ENCODE measurements at places on chromosomes 7 and 10.
A peak's percentile ranks its signal among the peaks of the same experiment; 100 is the strongest.

DNA sequence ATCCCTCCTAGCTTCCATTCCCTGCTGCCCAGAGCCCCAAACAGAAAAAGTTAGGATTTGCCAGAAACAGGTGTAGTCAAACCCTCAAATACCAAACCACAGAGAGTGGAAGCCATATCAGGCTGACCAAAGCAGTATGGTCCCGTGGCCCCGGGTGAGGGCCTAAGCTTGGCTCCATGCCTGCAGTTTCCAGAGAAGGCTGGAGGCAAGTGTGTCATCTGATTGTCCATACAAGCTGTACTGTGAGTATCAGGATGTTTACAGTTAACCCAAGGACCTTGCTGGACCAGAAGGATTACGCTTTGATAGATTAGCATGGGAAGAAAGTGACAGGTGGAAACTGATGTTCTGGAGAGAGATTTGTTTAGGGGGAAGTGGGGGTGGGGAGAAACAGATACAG lies 96.3 kb downstream of the PRKAG2 start:
- H3K27me3 ChIP-seq = no peaks in the 10 kb centered on the region
- no peak overlapping the region for H3K4me3 ChIP-seq
- peaks cover 68% of the 10 kb centered on the region for H3K36me3 ChIP-seq
- no peaks in the 10 kb centered on the region for H3K4me1 ChIP-seq
- DNase-seq = no peak

DNA sequence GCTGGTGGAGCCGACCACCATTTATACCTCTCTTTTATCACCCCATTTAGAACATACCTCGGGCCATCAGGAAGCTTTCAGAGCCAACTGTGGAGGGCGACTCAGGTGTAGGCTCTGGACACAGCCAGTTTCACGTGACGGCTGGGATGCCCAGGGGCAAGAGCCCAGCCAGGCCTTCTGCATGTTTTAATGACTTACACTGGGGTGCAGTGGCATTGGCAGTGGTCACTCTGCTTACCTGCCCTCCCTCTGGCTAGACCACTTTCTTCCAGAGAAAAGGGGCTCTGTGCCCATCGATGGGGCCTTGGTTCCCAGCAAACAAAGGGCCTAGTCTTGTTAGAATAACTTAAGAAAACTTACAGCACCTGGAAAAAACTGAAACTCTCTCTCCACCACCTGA lies 50.0 kb downstream of the PNLIPRP2 start:
- no peak for DNase-seq
- H3K27ac ChIP-seq = no peak overlapping the region
- peaks cover 6% of the 10 kb centered on the region for H3K4me1 ChIP-seq
- peaks cover 8% of the 10 kb centered on the region for H3K36me3 ChIP-seq
- no peaks in the 10 kb centered on the region for H3K27me3 ChIP-seq

DNA sequence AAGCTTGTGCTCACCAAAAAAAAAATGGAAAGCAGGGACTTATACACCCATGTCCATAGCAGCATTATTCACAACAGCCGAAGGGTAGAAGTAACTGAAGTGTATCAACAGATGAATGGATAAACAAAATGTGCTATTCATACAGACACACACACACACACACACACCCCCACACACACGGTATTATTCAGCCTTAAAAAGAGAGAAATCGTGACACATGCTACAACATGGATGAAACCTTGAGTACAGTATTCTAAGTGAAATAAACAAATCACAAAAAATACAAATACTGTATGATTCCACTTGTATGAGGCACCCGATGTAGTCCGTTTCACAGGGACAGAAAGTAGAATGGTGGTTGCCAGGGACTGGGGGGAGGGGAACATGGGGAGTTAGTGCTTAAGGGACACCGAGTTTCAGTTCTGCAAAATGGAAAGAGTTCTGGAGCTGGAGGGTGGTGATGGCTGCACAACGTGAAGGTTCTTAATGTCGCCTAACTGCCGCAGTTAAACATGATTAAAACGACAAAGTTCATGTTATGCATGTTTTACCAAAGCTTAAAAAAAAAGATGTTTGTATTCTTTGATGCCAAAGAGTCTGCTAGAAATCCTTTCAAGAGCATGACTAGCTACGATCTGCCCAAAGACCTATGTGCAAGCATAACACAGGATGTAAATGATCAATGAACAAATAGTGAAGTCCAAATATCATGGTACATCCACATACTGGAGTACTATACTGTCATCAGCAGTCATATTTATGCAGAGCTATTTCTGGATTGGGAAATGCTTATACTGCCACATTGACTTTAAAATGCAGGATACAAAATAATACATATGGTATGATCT lies 7.2 kb downstream of the TNS3 start:
- H3K4me1 ChIP-seq = peaks cover 100% of the 10 kb centered on the region
- peak overlapping the region; percentile 72 for H3K27ac ChIP-seq
- peaks cover 69% of the 10 kb centered on the region for H3K27me3 ChIP-seq

DNA sequence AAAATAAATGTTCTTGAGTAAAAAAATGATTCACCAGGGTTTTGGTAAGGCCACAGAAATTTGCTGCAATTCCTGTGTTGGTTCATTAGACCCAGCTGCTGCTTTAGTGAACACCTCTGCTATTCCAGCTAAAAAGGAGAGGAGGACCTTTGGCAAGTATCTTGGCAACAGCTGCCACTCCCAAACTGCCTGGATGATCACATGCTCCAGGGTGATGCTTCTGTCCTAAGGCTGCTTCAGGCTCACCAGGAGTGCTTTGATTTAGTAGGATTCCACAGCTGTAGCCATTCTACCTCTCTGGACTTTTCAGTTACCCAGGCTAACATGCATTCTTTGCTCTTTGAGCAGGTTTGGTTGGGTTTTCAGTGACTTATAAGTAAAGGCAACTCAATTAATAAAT lies 82.6 kb upstream of the NPVF start:
- H3K4me1 ChIP-seq = no peaks in the 10 kb centered on the region
- no peak overlapping the region for H3K27ac ChIP-seq
- no peak overlapping the region for H3K4me3 ChIP-seq

DNA sequence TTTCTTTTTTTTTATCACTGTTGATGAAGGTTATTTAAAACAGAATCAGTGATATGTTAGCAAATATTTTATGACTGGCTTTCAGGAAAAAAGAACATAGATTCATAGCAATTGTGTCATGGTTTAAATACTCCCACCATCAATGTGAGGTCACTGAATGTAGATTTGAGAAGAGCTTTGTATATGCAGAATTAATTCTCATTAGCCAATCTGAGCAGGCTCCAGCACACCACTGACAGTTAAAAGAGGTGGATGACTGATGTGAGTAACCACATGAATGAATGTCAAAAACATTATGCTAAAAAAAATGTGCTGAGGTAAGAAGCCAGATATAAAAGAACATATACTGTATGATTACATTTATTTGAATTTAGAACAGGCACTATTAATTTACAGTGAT lies 174.8 kb upstream of the KAT6B start:
- H3K27ac ChIP-seq = no peak overlapping the region
- H3K4me3 ChIP-seq = no peak overlapping the region
- peaks cover 16% of the 10 kb centered on the region for H3K36me3 ChIP-seq
- no peaks in the 10 kb centered on the region for H3K27me3 ChIP-seq
- H3K4me1 ChIP-seq = no peaks in the 10 kb centered on the region

DNA sequence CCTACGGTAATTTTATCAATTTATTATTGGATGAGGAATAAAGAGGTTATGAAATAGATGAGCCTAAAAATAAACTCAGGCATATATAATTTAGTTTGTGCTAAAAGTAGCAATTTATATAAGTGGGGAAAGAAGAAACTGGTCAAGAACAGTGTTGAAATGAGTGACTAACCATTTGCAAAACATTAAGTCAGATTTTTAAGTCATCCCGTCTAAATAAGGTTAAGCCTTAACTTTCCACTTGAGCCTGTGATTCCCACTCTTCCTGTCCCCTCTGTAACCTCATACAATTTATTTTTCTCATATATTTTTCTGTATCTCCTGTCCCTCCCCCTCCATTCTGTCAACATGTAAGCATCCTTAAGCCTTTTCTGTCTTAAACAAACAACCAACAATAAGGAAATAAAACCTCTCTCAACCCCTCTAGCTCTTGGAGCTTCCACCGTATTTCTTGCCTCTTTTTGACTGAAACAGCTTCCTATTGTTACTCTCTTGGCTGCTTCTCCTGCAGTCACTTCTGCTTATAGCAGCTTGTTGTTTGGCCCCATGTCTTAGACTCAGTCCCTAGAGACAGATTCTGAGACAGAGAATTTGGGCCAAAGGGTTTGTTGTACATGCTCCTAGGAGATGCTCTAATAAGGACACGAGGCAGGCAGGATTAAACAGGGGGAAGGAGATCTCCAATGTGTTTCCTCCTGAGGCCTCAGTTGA lies 109.7 kb downstream of the GNAI1 start:
- H3K36me3 ChIP-seq = no peaks in the 10 kb centered on the region
- H3K4me1 ChIP-seq = no peaks in the 10 kb centered on the region
- no peaks in the 10 kb centered on the region for H3K27me3 ChIP-seq
- H3K27ac ChIP-seq = no peak overlapping the region
- no peak for DNase-seq

DNA sequence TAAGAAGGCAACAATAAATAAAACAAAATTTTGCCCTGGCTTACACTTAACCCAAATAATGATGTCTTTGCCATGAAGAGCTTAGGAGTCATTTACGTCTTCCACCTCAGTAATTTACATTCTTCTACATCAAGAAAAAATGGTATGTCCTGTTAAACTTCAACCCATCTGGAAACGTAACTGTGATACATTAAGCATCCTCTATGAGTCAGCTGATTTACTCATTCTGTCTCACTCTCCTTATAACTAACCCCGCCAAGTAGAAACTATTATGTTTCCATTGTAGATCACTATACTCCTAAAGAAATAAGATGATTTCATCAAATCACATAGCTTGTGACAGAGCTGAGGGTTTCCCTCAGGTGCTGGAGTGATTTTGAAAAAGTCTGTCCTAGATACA lies 330.7 kb downstream of the CDC14C start:
- H3K27me3 ChIP-seq = no peaks in the 10 kb centered on the region
- no peaks in the 10 kb centered on the region for H3K36me3 ChIP-seq
- no peak overlapping the region for H3K4me3 ChIP-seq
- no peak overlapping the region for H3K27ac ChIP-seq
- H3K4me1 ChIP-seq = no peaks in the 10 kb centered on the region

- no peaks in the 10 kb centered on the region for H3K4me1 ChIP-seq
- DNase-seq = no peak
- no peak overlapping the region for H3K27ac ChIP-seq
Measured at GRCh38 chr10:25813511-25813910, 120.5 kb upstream of the MYO3A start.

- no peaks in the 10 kb centered on the region for H3K4me1 ChIP-seq
- H3K4me3 ChIP-seq = no peak overlapping the region
- no peaks in the 10 kb centered on the region for H3K27me3 ChIP-seq
- no peak overlapping the region for H3K27ac ChIP-seq
Measured at GRCh38 chr7:35571611-35572240, 123.2 kb downstream of the HERPUD2 start.

GRCh38 chr10:79244068-79244442 lies 103.2 kb upstream of the PPIF start:
- H3K27me3 ChIP-seq = no peaks in the 10 kb centered on the region
- no peaks in the 10 kb centered on the region for H3K36me3 ChIP-seq
- H3K4me1 ChIP-seq = peaks cover 84% of the 10 kb centered on the region

- H3K4me3 ChIP-seq = no peak overlapping the region
- no peaks in the 10 kb centered on the region for H3K36me3 ChIP-seq
- no peak overlapping the region for H3K27ac ChIP-seq
- no peaks in the 10 kb centered on the region for H3K4me1 ChIP-seq
Measured at GRCh38 chr7:46512891-46513413, 591.9 kb upstream of the IGFBP3 start.

GRCh38 chr10:35635576-35635975 lies 6.5 kb downstream of the FZD8 start:
- no peak overlapping the region for H3K27ac ChIP-seq
- no peak overlapping the region for H3K4me3 ChIP-seq
- no peak for DNase-seq
- no peaks in the 10 kb centered on the region for H3K36me3 ChIP-seq
- peaks cover 5% of the 10 kb centered on the region for H3K4me1 ChIP-seq
- no peaks in the 10 kb centered on the region for H3K27me3 ChIP-seq

DNA sequence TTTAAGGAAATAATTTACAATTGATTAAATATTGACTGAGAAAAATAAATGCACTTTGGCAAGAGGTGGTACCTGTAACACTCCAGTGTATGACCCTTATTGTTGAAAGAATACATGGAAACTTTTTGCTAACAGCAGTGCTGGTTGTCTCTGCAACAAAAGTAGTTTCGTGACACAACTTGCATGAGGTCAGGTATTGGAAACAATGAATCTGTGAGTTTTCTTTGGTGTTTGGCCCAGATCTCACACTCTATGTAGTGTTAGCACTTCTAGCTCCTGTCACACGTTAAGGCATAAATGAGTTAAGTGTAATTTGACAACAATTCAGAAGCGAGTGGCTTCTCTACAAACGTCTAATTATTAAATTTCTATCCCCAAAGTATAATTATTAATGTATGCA lies 137.7 kb upstream of the MDFIC start:
- no peak overlapping the region for H3K27ac ChIP-seq
- no peaks in the 10 kb centered on the region for H3K27me3 ChIP-seq
- H3K4me1 ChIP-seq = no peaks in the 10 kb centered on the region
- no peak for DNase-seq

DNA sequence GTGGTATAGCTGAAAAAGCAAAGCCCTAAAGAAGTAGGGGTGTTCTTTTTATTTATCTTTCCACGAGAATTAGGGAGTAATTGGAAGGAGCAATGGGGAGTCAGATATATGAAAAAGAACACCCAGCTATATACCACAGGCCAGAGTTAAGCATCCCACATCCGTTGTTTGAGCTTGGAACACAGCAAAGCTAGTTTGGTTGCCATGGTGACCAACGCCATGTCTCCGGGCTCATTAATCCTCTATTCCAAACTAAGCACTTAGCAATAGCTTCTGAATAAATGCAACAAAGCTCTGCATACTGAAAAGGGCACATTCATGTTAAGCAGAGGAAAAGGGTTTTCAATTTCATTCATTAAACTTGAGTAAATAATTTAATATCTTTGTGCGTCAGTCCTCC lies 23.5 kb downstream of the ASB4 start:
- no peak for DNase-seq
- no peaks in the 10 kb centered on the region for H3K4me1 ChIP-seq
- H3K4me3 ChIP-seq = no peak overlapping the region
- H3K27ac ChIP-seq = no peak overlapping the region
- no peaks in the 10 kb centered on the region for H3K36me3 ChIP-seq

DNA sequence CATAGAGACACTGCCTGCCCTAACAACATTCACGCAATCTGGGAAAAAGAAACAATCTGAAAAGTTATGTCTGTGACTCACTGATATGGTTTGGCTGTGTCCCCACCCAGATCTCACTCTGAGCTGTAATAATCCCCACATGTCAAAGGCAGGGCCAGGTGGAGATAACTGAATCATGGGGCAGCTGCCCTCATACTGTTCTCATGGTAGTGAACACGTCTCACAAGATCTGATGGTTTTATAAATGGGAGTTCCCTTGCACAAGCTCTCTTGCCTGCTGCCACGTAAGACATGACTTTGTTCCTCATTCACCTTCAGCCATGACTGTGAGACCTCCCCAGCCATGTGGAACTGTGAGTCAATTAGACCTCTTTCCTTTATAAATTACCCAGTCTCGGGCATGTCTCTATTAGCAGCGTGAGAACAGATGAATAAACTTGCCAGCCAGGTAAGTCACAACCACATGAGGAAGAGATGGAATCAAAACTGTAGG lies 341.5 kb upstream of the AOAH start:
- H3K27me3 ChIP-seq = no peaks in the 10 kb centered on the region
- peak overlapping the region; percentile 23 for H3K27ac ChIP-seq
- peaks cover 5% of the 10 kb centered on the region for H3K4me1 ChIP-seq

All from esophagus squamous epithelium (tissue), 5 donors.